ENCODE measurements at places on chromosomes 7 and 10.

DNA sequence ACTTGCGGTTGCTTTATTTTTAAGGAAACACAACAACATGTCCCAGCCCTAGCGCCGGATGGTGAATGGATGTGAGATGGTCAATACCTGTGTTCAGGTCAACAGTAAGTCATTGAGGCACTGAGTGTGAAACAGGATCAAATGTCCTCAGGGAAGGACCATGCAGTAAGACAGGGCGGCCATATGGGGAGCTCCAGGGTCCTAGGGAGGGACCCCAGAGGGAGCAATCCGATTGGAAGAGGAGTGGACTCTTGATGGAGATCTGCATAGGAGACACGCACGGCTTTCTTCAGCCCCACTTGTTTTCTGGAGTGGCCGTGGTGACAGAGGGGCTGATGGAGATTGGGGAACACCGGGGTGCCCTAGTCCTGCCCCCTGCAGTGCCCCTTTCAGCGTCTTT lies 423.8 kb upstream of the MKI67 start:
- H3K36me3 ChIP-seq, result no peaks in the 10 kb centered on the region
- no peaks in the 10 kb centered on the region for H3K4me1 ChIP-seq
- no peaks in the 10 kb centered on the region for H3K27me3 ChIP-seq

GRCh38 chr7:7178081-7178480 lies 4.3 kb upstream of the C1GALT1 start:
- H3K4me1 ChIP-seq, result no peaks in the 10 kb centered on the region
- no peak for DNase-seq

- no peak overlapping the region for H3K4me3 ChIP-seq
- no peaks in the 10 kb centered on the region for H3K36me3 ChIP-seq
- no peak for DNase-seq
- no peak overlapping the region for H3K27ac ChIP-seq
- H3K4me1 ChIP-seq, result no peaks in the 10 kb centered on the region
These were observed 144.9 kb downstream of the HGF start for GRCh38 chr7:81624650-81625631.

- DNase-seq, result no peak
- H3K27ac ChIP-seq, result no peak overlapping the region
- no peaks in the 10 kb centered on the region for H3K36me3 ChIP-seq
- H3K4me3 ChIP-seq, result no peak overlapping the region
These were observed 94.6 kb upstream of the RNF32 start for GRCh38 chr7:156545979-156546378.

GRCh38 chr7:11792166-11792565 lies 39.8 kb downstream of the THSD7A start:
- H3K27me3 ChIP-seq, result no peaks in the 10 kb centered on the region
- no peaks in the 10 kb centered on the region for H3K36me3 ChIP-seq
- DNase-seq, result no peak
- no peaks in the 10 kb centered on the region for H3K4me1 ChIP-seq

DNA sequence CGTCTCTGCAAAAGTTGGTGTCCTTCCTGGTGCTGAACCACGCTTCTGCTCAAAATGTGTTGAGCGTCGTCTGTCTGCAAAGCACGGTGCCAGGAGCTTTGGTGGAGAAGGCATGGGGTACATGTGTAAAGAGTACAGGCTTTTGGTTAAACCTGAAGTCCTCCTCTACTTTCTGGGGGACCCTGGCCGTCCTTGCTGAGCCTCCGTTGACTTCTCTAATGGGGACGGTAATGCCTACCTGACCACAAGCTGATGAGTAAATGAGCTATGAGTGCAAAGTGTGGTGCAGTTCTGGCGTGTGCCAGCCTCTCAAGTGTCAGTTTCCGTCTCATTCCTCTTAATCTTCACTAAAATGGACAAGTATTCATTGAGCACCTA lies 527 bp upstream of the HERPUD2 start:
- peaks cover 6% of the 10 kb centered on the region for H3K4me1 ChIP-seq
- DNase-seq, result no peak
- no peaks in the 10 kb centered on the region for H3K36me3 ChIP-seq
- peak overlapping the region; percentile 96 for H3K4me3 ChIP-seq

DNA sequence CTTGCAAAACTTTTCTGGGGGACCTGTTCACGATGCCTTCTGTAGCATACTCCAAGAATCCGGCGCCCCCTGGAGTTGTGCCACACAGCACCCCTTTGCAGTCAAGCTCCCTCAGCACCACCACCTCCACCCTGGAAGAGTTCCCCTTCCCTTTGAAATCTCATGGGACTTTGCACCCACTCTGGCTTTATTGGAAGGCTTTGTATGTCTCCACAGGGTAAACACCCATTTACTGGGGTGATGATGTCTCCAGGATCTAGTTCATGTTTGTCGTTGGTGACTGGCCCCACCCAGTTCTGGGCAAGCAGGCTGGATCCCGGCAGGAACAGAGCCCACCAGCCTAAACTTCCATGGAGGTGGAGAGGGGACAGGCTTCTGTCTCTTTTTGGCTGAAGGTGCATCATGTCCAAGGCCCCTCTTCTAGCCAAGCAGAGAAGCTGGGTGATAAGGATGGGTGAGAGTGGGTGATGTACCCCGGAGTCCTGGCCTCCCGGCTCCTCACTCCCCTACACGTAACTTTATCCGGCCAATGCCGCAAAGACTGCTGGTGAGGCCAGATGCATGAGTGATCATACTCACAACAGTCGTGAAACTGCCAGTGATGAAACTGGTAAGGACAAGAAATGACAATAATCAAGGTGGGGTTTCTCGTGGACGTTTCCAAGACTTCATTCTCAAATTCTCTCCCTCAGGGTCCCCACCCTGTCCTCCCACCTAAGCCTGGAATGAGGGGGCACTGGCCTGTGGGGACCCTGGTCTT lies 695 bp upstream of the CLDN4 start:
- no peak for DNase-seq
- no peak overlapping the region for H3K4me3 ChIP-seq
- H3K27me3 ChIP-seq, result no peaks in the 10 kb centered on the region
- no peaks in the 10 kb centered on the region for H3K36me3 ChIP-seq
- peaks cover 4% of the 10 kb centered on the region for H3K4me1 ChIP-seq

- no peak overlapping the region for H3K27ac ChIP-seq
- no peak for DNase-seq
- no peak overlapping the region for H3K4me3 ChIP-seq
- H3K36me3 ChIP-seq, result no peaks in the 10 kb centered on the region
- H3K4me1 ChIP-seq, result no peaks in the 10 kb centered on the region
These were observed 85.9 kb downstream of the UBE3C start for GRCh38 chr7:157224627-157225026.

- no peak for DNase-seq
- no peak overlapping the region for H3K27ac ChIP-seq
- no peak overlapping the region for H3K4me3 ChIP-seq
- no peaks in the 10 kb centered on the region for H3K27me3 ChIP-seq
- no peaks in the 10 kb centered on the region for H3K4me1 ChIP-seq
- no peaks in the 10 kb centered on the region for H3K36me3 ChIP-seq
These were observed 254.6 kb downstream of the TFEC start for GRCh38 chr7:115775981-115776380.

DNA sequence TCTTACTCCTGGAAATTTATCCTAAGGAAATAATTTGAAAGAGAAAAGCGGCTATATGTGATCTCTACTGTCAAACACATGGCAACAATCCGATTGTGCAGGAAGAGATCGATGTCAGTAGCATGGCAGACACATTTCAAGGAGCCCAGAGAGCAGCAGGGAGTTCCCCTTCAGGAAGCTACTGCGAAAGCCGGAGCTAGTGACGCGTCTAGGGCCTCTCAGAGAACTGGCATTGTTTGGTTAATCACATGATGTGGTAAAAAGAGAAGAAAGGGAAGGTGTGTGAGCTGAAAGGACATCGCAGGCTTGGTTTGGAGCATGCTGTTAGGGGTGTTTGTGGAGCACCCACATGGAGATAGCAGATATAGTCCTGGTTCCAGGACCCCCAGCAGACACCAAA lies 74.9 kb downstream of the BEND7 start:
- no peaks in the 10 kb centered on the region for H3K4me1 ChIP-seq
- DNase-seq, result no peak
- H3K4me3 ChIP-seq, result no peak overlapping the region
- no peaks in the 10 kb centered on the region for H3K36me3 ChIP-seq
- no peak overlapping the region for H3K27ac ChIP-seq
- no peaks in the 10 kb centered on the region for H3K27me3 ChIP-seq

- no peak overlapping the region for H3K4me3 ChIP-seq
- no peaks in the 10 kb centered on the region for H3K27me3 ChIP-seq
- DNase-seq, result no peak
These were observed 44.2 kb downstream of the JMJD1C start for GRCh38 chr10:63421591-63421990.

DNA sequence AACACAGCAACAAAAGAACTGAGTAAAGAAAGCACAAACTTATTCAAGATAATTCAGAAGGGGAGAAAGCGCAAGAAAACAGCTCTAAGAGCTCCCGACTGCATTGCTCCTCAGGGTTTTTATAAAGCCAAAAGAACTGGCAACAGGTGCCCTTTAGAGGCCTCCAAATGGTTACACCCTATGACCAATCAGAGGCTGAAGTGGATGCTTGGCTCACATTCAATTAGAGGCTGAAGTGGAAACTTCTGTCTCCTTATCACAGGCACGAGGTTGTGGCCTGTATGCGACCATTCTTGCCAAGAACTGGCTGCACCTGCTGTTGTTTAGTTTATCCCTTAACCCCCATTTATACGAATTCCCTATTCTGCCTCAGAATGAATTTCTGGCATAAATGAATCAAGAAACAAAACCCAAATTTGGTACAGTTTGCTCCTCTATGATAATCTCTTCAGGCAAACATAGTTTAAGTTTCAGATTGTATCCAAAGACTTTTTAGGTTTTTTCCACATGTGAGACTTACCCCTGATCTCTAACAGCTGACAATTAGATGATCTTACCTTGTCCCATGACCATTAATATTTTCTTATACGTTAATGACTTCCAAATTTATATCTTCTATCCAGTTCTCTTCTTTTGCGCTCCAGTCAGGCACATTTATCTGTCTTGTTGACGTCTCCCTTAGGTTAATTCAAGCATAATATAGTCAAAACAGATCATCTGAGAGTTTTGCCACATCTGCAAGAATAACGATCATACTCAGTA lies 504.8 kb downstream of the NXPH1 start:
- H3K4me1 ChIP-seq, result no peaks in the 10 kb centered on the region
- DNase-seq, result no peak
- H3K27me3 ChIP-seq, result no peaks in the 10 kb centered on the region
- no peak overlapping the region for H3K27ac ChIP-seq
- no peak overlapping the region for H3K4me3 ChIP-seq
- no peaks in the 10 kb centered on the region for H3K36me3 ChIP-seq

DNA sequence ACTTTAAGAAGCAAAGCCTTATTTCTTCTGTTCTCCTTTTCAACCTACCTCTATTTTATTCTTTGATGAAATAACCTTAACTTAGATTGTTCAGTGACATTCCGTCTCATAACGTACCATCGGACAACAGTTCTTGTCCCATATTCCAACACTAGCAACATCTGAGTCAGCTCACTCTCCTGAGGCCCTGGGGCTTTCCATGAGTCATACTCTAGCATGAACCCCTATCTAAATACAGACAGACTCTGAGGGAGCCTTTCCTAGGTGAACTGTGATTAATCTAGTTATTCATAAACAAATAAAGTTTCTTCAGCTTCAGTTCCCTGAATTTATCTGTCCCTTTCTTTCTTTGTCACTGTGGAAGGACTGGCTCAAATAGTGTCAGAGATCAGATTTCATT lies 168.7 kb upstream of the LYZL1 start:
- H3K36me3 ChIP-seq, result no peaks in the 10 kb centered on the region
- no peak for DNase-seq
- H3K27me3 ChIP-seq, result no peaks in the 10 kb centered on the region
- no peak overlapping the region for H3K4me3 ChIP-seq
- H3K4me1 ChIP-seq, result no peaks in the 10 kb centered on the region

DNA sequence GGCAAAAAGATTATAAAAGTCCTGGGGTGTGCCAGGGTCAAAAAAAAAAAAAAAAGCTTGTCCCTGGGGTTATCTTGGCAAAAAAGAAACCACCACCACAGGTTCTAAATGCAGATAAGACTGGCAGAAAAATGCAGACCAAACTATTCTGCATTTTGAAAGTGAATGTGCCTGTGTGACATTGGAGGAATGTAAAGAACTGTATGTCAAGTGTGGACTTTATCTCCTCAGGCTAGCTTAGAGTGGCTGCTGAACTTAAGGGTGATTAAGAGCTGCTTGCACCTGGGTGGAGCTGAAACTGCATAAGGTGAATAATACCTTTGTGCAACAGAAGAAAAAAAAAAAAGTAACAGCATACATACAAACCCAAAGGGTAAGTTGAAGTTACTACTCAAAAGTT lies 1.3 kb upstream of the NAPEPLD start:
- H3K4me3 ChIP-seq, result no peak overlapping the region
- H3K27me3 ChIP-seq, result no peaks in the 10 kb centered on the region
- H3K4me1 ChIP-seq, result no peaks in the 10 kb centered on the region
- H3K36me3 ChIP-seq, result no peaks in the 10 kb centered on the region
- no peak for DNase-seq

GRCh38 chr7:157991351-157991750 lies 596.3 kb downstream of the PTPRN2 start:
- no peaks in the 10 kb centered on the region for H3K4me1 ChIP-seq
- no peaks in the 10 kb centered on the region for H3K27me3 ChIP-seq
- H3K27ac ChIP-seq, result no peak overlapping the region
- no peaks in the 10 kb centered on the region for H3K36me3 ChIP-seq

DNA sequence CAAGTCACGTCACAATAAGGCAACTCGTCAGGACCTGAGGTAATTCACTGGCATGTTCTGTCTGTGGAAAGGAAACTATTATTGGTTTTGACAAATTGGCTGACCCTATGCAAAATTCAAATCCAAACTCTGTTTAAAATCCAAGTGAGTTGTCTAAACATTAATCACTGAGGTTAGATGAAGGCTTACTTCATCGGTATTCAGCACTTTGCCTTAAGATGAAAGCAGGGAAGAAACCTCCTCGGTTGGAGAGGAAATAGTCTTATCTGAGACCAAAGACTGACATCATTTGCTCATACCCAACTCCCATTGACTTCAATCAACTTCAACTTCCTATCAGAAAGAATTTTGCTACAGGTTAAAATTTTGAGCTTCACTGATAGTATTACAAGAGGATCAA lies 355.1 kb upstream of the MBL2 start:
- no peaks in the 10 kb centered on the region for H3K36me3 ChIP-seq
- H3K4me1 ChIP-seq, result no peaks in the 10 kb centered on the region
- no peaks in the 10 kb centered on the region for H3K27me3 ChIP-seq
- DNase-seq, result no peak
- H3K4me3 ChIP-seq, result no peak overlapping the region
- H3K27ac ChIP-seq, result no peak overlapping the region

- H3K36me3 ChIP-seq, result no peaks in the 10 kb centered on the region
- no peaks in the 10 kb centered on the region for H3K27me3 ChIP-seq
- H3K27ac ChIP-seq, result no peak overlapping the region
These were observed 247.7 kb upstream of the MGMT start for GRCh38 chr10:129219364-129219763.

Measured in uterus (tissue), 4 donors.